Right atrium auricular region (tissue), 2 donors: ENCODE measurements at places on chromosomes 3 and 15. TPM values are rescaled to one million over a fixed set of nuclear protein-coding genes. Genes with fewer than 3 reads are reported as not detected.

DNA sequence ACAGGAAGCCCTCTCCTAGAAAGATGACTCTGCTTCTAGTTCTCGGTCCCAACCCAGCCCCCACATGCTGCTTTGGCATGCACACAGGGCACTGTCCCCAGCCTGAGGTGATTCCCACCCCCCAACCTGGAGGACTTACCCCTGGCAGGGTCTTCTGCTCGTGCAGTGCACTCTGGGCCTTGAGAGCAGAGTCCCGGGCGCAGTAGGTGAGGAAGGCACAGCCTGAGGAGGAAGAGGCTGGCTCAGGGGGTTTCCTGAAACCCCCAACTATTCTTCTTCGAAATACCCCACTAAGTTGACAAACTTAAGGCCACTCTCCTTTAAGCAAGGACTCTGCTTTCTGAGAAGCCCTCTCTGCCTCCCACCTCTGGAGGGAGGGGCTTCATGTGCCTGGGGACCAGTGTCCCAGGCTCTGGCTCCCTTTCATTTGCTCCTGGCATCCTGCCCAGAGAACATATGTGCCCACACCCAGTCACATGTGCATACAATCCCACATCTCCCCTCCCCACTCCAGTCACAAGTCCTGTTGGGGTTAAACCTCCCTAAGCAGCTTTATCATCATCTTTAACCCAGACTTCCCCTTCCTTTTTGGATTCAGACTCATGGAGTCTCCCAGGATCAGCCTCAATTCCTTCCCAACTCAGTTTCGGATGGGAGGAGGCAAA, 4.1 kb downstream of the CELF6 start:
- DNase-seq, result no peak

DNA sequence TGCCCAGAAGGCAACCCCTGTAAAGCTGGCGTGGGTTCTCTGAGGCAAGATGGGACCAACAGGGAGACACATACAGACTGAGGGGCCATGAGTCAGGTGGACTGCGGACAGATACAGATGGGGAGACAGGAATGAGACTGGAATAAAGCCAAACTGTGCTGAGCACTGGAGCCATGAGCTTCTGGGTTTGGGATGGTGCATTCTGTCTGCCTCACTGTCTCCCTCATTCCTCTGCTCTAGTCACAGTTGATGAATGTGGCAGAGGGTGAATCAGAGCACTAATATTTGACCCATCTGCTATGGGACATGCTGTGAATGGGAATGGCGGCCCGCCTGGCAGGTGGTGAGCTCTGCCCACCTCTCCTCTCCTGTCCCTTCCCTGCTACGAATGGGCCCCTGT, 262.9 kb downstream of the EPHB1 start:
- DNase-seq, result no peak

Gene KCNH8
- 0.08 TPM for total RNA-seq

DNA sequence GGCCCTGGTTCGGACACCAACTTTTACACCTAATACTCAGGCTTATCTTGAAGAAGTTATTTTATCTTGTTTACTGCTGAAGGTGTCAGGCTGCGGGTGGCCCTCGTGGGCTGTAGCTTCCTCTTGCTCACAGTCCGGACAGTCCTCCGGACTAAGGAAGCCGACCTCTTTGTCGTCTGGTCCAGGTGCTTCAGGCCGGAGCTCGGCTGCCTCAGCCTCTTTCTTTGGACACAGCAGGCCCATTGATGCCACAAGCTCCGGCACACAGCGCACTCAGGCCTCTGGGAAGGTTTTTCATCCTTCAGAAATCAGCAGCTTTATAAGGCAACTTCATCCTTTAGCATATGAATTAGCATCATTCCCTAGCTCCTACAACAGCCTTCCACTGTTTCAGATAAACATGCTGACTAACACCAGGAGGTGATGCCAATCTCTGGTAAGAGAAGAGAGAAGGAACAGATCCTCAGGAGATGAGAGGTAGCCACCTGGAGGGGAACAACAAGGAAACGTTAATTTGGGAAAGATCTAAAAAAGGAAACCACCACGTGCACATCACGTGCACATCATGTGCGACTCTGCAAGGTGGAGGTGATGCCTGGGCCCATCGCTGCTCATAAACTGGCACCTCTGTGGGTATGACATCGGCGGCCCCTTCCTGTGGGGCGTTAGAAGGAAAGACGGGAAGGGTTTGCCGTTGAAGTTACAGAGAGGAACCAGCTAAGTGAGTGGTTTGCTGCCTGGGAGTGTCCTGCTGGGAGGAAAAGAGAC, 4.4 kb upstream of the CHAC1 start:
- no peak for DNase-seq

GRCh38 chr3:60659098-60659497, 592.2 kb downstream of the FHIT start:
- no peak for DNase-seq

Gene LMOD3
- 110 TPM for total RNA-seq

- DNase-seq, result no peak
Measured at GRCh38 chr3:127135241-127136023, 57.5 kb upstream of the PRR23E start.

Gene HCLS1
- total RNA-seq, result 26.1 TPM

Gene RAD51
- total RNA-seq, result 0.30 TPM

DNA sequence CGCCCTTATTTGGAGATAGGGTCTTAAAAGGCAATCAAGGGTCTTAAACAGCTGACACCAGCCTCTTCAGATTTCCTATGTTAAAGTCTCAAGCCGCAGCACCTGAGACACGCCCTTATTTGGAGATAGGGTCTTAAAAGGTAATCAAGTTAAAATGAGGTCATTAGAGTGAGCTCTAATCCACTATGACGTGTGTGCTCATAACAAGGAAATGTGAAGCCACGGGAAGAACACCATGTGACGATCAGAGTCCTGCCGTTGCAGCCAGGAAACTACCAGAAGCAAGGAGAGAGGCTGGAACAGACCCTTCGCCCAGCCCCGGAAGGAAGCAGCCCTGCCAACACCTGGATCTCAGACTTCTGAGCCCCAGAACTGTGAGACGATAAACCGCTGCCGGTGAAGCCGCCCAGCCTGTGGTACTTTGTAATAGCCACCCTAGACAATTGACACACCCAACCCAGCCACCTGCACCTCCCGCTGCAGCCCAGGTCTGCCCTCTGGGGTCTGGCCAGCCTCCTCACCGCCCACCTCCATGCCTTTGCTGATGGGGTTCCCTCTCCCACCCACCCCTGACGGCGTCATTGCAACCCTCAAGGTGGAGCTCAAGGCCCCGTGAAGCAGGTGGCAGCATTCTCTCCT, 137.9 kb downstream of the MEGF11 start:
- no peak for DNase-seq

- no peak for DNase-seq
Measured at GRCh38 chr15:96869122-96869521, 538.6 kb downstream of the NR2F2 start.

GRCh38 chr3:12816521-12817342, 20.3 kb downstream of the CAND2 start:
- DNase-seq, result no peak

- no peak for DNase-seq
Measured at GRCh38 chr3:126528800-126529541, 5.0 kb downstream of the CHST13 start.

DNA sequence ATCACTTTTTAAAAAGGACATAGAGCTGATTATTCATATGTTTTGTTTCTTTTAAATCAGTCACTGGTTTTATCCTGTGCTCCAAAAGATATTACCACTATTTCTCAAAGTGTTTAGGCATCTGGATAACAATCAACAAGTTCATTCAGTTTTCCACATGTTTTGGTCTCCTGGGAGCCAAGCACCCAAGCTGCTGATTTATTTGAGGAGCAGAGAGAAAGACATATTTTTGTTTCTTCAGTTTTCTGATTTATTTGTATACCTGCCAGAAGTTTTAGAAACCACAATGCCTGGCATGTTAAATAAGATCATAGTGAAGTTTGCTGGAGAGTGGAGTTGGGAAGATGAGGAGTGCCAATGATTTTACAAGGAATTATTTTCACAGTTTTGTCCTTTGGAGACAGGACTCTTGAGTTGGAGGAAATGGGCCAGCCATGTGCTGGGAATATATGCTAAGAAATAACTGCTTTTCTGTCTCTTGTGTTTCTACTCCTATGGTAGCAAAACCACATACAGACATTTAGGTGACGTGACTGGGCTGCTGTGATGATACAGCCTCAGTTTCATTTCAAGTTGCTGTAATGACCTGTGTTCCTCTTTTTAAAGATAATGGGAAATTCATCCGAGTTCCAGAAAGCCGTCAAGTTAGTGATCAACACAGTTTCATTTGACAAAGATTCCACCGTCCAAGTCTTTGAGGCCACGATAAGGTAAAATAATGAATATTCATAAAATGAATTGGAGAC, 11.7 kb downstream of the EDEM1 start:
- no peak for DNase-seq

Gene SKOR1
- 0.12 TPM for total RNA-seq

Gene LRRN1
- not detected for total RNA-seq

GRCh38 chr3:126970921-126971320, 12.0 kb upstream of the PLXNA1 start:
- no peak for DNase-seq

- no peak for DNase-seq
Measured at GRCh38 chr3:21056293-21056692, 694.7 kb downstream of the ZNF385D start.

GRCh38 chr3:128697341-128697740, 28.6 kb upstream of the RAB7A start:
- no peak for DNase-seq

- DNase-seq, result no peak
Measured at GRCh38 chr3:79685108-79685507, 82.7 kb downstream of the ROBO1 start.

- no peak for DNase-seq
Measured at GRCh38 chr3:2706144-2706835, 403.9 kb downstream of the IL5RA start.

GRCh38 chr3:85075663-85076062, 116.9 kb downstream of the CADM2 start:
- no peak for DNase-seq

- DNase-seq, result no peak
Measured at GRCh38 chr3:143548393-143548792, 299.9 kb downstream of the SLC9A9 start.

DNA sequence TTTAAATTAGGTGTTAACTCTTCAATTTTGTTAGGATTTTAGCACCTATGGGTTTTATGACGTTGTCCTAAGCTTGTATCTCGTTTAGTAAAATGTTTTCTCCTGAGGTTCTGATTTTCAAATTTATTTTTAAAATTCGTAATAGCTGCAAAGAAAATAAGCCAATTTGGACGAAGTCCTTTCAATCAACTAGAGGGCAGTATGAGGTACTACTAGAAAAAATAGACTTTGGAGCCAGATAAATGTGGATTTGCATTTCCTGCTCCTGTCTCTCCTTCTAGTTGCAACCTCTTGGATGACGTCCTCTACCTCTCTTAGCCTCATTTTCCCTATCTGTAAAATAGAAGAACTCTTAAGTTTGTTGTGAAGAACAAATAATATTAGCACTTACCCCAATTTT, 81.1 kb downstream of the SLTM start:
- DNase-seq, result no peak

DNA sequence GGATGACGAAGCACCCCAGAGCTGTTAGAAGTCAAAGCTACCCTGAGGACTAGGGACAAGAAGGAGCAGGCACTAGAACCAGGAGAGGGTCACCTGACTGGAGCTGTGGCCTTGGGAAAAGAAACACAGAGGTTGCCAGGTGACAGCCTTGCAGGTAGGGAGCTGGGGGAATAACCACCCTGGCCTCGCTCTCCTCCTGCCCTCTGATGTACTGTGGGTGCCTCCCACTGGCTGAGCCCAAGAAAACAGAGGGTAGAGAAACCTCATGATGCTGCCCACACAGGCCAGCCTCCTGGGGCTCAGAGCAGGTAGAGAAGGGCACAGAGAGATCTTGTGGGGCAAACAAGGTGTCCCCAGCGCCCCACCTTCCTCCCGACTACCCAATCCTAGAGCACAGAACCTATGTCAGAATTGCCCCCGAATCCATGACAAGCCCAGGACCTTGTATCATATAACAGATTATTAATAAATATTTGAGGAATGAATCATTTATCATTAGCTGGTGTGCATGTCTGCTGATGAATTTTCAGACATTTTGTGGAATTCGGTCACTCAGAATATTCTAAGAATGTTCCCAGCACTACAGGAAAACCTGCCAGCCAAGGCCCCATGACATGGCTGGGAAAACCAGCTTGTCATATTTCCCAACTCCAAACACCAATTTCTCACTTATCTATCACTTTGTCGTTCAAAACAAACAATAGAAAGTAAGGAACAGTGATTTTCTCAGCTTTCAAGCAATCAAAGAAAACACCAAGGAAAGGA, 59.8 kb upstream of the MEX3B start:
- DNase-seq, result no peak

GRCh38 chr3:141992512-141992911, 116.1 kb downstream of the ATP1B3 start:
- no peak for DNase-seq

GRCh38 chr3:27127879-27128278, 241.3 kb downstream of the NEK10 start:
- DNase-seq, result no peak

DNA sequence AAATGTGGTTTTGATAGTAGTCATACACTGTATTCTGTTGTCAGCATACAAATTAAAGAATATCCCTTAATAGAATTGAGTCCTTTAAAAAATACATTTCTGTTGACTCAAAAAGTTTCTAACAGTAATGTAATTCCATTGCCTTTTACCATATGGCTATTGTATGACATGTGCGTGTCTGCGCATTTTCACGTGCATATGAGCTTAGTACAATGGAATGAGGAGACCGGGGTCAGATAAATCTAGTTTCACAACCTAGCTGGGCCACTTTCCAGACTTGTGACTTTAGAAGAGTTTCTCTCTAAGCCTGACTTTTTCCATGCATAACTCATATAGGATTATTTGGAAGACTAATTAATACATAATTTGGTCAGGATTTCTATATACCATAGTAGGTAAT, 38.7 kb downstream of the ZBTB38 start:
- no peak for DNase-seq

- no peak for DNase-seq
Measured at GRCh38 chr15:58269455-58270414, 131.6 kb downstream of the AQP9 start.

Gene PLA2G4E
- 0.11 TPM for total RNA-seq

Gene CPN2
- total RNA-seq, result not detected

Gene ARPIN
- total RNA-seq, result 8.3 TPM

DNA sequence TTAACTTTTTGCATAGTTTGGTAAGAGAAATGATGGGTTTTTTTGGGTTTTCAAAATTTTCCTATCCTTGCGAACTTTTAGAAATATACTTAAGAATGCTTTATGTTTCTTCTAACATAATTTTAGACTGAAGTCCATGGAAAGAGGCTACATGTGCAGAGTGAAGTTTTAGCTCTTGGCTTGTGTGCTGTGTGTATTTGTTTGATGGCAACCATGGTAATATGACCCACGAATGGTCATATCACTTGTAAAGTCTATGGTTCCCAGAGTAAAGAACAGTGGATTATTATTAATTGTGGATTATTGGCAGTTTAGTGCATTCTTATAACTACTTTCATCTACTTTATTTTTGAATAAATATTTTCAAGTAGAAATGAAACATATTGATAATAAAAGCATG, 124.0 kb upstream of the GOLGA6L4 start:
- DNase-seq, result no peak

GRCh38 chr3:123050666-123051065, 16.2 kb upstream of the PDIA5 start:
- no peak for DNase-seq
